H1 (cell line): ENCODE measurements at places on chromosomes 4 and X.

- no peak for DNase-seq
Observed at GRCh38 chrX:46704767-46705386, 54.0 kb downstream of the SLC9A7 start.

DNA sequence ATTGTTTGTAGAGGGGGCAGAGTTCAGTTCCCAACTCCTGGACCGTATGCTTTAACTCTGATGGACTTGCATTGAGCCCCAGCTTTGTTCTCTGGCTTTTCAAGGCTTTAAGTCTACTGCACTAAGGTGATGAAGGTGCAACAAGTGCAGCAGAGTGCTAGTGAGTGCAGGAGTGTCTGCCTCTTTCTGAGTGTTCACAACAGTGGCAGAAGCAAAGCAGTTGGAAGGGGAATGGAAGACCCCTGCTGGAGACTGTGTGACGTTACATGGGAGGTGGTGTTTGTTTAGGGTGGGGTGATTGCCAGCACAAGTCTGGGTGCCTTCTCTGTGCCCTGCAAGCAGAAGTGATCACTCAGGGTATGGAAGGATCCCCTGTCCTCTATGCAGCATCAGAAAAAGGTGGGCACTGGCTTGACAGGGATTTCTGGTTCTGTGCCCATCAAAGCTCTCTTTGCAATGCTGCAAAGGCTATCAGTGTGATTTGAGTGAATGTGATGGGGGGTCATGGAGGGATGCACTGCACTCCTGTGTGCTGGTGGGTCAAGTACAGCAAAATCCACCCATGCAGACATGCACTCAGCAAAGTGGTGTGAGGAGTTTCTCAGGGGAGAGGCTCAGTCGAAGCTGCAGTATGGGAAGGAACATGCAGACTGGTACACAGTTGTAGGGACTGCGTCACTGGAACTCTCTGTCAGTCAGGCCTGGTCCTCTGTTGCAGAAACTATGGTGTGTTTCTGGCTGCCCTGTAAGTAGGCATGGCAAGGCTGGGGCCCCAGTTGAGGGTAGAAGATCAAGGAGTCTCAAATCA is 70.9 kb upstream of the UGT2B7 start:
- peak; percentile 47 for DNase-seq

DNA sequence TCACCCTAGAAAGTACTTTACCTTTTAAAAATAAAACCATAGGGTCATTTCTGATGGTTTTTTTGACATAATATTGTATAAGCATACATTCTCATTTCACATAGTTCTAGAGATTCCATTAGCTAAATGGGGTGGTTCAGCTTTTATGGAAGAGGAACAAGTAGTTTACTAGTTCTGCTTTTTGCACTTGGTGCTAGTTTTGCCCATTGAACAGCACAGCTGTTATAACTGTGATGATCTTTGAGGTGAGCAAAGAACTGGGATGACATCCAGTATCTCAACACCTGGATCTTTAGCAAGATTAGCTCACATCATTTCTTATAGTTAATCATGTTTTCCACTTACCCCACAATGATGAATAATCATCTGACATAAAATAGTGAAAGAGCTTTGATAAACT is 40.9 kb downstream of the MOB1B start:
- DNase-seq: no peak

DNA sequence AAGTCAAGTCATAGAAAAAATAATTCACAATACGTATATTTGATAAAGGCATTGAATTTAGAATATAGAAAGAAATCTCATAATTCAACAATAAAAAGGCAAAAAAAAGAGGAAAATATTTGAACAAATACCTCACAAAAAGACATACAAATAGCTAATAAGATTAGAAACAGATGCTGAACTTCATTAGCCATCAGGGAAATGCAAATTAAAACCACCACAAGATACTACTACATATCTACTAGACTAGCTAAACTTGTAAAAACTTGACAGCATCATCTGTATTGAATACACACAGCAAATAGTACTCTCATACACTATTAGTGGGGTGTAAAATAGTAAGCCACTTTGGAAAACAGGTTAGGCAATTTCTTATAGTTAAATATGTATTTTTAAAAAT is 128.7 kb upstream of the TLL1 start:
- DNase-seq: no peak
